Left renal pelvis (tissue), 4 donors: ENCODE measurements at places on chromosomes 7 and 10. TPM values are rescaled to one million over a fixed set of nuclear protein-coding genes. Genes with fewer than 3 reads are reported as not detected.

GRCh38 chr7:127448566-127448965 lies 56.1 kb upstream of the ZNF800 start:
- DNase-seq = no peak

- no peak for DNase-seq
These were observed 24.9 kb downstream of the GSTO2 start for GRCh38 chr10:104293781-104294321.

GRCh38 chr10:131638049-131638879 lies 262.5 kb upstream of the PPP2R2D start:
- no peak for DNase-seq

- no peak for DNase-seq
These were observed 47.7 kb downstream of the LRRC20 start for GRCh38 chr10:70334526-70335245.

The FRMPD2 gene
- polyA plus RNA-seq = 0.40 TPM
